ENCODE measurements at places on chromosomes 11 and 22.

DNA sequence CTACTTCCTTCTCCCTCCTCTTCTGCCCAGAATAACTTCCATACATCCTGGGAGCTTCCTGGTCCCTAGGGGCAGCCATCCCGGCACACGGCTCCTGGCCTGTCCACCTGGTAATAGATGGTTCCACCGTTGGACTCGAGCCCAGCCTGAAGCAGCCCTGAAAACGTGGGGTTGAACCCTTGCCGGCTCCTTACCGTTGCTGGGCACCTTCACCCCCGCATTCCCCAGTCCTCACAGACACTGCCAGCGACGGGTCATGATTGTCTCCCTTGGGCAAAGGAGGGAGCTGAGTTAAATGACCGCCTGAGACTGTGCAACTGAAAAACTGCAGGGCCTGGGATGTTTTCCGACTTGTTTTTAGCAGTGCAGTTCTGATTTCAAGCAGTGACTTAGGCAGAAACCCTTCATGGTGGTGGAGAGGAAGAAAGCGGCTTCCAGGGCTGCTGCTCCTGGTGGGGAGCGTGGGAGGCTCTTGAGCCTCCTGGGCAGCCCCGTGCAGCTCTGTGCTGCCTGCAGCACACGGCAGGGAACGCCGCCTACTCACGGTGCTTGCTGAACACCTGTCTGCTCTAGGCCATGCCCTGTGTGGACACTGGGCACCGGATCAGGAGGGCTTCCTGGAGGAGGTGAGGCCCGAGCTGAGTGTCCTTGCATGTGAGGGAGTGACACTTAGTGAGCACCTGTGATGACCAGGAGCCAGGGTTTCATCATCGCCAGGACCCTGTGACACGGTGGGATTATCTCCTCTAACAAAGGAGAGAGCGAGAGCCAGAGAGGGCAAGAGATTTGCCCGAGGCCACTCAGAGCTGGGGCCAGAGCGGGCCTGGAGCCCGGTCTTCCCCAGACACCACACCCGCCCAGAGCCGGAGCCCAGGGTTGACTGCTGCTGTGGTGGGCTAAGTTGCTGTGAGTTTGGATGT lies 77.4 kb downstream of the FBLN1 start:
- DNase-seq: no peak

GRCh38 chr22:50544078-50544745 lies 1.5 kb upstream of the KLHDC7B start:
- DNase-seq: peak; percentile 85

- no peak for DNase-seq
Observed at GRCh38 chr22:36136475-36136874, 24.1 kb downstream of the APOL3 start.

DNA sequence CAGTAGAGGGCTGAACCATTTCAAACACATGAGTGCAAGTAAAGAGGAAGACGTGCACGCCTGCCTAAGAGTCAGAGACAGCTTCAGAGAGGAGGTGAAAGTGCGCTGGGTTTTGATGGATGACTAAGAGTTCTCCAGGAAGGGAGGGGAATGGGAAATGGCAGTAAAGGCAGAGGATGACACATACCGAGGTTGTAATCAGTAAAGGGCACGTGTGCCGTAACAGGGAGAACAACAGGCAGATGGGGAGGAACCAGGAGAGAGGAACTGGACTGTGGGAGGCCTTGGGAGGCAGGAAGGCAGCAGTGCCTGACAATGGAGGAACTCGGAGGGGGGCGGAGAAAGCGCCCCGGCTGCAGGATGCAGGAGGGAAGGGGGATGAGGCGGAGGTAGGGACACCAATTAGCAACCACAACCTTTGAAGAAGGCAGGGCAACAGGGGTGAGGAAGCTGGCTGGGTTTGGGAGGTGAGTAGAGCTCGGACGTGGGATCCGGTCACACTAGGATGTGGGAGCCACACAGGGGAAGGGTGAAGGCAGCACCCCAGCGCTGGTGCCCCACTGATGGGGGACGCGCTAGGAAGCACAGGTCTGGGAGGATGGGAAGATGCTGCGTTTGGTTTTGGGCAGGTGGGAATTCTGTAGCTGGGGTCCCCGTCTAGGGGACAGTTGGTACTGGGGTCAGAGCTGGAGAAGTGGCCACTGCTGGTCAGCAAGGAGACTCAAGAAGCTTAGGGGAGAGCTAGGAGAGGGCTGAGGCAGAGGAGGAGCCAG lies 67.4 kb downstream of the SCUBE1 start:
- no peak for DNase-seq

- DNase-seq: no peak
Observed at GRCh38 chr22:35257002-35257320, 332 bp upstream of the HMGXB4 start.

- no peak for DNase-seq
Observed at GRCh38 chr11:12278766-12279671, 98.4 kb upstream of the PARVA start.

GRCh38 chr22:35540595-35541253 lies at the start of gene RASD2:
Gene RASD2, plus strand, starts transcription at chr22:35540831. Its CDS starts 5,979 bp downstream, at chr22:35546810.
- DNase-seq: peak; percentile 51

DNA sequence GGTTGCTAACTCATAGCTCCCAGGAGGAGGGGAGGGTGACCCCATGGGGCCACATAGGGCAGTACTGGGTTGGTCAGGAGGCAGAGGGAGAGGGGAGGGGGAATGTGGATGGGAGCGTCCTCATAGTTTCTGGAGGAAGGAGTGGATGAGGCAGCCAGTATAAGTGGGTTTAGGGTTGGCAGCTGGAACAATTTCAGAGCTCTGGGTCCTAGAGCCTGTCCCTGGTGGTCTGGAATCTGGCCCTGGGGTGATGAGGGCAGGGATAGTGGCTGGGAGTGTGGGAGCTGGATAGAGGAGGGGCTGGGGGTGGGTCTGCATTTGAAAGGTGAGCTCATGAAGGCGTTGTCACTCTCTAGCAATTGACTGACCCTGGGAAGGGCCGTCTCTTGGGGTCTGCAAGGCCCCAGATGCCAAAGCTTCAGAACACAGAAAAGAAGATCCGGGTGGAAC lies 5.3 kb upstream of the MRGPRG start:
- DNase-seq: no peak

DNA sequence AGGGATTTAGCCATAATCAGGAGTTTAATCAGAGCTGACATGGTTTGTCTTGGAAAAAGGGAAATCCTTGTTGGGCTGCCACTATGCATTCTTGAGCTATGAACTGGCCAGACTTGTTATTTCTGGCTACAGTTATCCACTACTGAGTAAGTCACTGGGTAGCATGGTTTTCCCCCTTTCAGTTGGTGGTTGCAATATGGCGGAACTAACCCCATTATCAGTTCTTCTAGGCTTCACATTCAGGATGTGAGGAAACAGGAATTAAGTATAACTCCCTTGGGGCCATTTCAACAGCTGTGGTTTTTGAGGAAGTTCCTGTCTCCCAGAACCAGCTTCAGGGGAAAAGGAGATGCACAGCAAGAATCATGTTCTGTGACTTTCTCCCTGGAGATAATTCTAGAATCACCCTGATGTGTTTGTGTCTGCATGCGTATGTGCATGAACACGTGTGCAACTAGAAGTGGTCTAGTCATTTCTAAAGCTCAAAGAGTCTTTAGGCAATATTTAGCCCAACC lies 103.0 kb upstream of the CD44 start:
- DNase-seq: no peak

GRCh38 chr22:48445113-48445827 lies 1382.4 kb downstream of the BRD1 start:
- peak; percentile 9 for DNase-seq

- DNase-seq: no peak
Observed at GRCh38 chr11:125933030-125933813, 12.6 kb upstream of the VSIG10L2 start.

- no peak for DNase-seq
Observed at GRCh38 chr22:39990686-39991085, 4.1 kb upstream of the FAM83F start.

- no peak for DNase-seq
Observed at GRCh38 chr22:22057617-22058378, 75.2 kb upstream of the TOP3B start.

DNA sequence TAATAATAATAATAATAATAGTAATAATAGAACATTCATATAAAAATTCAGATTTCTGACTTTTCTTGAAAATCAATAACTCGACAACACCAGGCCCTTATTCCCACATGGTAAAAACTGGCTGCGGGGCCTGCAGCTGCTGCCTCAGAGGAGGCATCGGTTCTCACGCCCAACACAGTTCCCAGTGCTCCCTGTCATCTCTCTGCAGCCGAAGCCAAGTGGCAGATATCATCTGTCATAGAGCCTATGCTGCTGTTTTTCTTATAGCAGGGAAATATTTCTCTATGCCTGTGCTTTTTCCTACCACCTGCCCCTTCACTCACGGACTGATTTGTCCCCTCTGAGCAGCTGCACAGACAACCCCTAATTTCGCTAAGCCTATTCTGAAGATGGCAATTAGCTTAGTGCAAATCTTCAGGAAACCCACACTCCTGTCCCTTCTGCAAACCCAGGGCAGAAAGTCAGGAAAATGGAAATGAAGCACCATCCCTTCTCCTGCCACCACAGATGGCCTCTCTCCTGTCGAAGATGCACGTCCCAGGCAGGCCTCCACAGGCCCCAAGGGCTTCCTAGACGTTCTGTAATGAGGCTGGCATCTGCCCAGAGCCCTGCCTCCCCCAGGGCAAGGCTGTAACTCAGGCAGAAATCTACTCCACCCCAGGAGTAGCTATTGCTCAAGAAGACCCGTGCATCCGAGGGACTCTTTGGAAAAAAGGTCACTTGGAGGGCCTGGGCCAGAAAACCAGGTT lies 66.7 kb downstream of the SYN3 start:
- no peak for DNase-seq

GRCh38 chr11:92130421-92130831 lies 94.2 kb upstream of the FAT3 start:
- DNase-seq: no peak

- DNase-seq: no peak
Observed at GRCh38 chr22:37529652-37530345, 10.6 kb upstream of the CARD10 start.

All from A549 (cell line).